ENCODE measurements at places on chromosomes 7 and 10.

GRCh38 chr10:103761075-103761920, 94.1 kb downstream of the SH3PXD2A start:
- DNase-seq, result no peak

DNA sequence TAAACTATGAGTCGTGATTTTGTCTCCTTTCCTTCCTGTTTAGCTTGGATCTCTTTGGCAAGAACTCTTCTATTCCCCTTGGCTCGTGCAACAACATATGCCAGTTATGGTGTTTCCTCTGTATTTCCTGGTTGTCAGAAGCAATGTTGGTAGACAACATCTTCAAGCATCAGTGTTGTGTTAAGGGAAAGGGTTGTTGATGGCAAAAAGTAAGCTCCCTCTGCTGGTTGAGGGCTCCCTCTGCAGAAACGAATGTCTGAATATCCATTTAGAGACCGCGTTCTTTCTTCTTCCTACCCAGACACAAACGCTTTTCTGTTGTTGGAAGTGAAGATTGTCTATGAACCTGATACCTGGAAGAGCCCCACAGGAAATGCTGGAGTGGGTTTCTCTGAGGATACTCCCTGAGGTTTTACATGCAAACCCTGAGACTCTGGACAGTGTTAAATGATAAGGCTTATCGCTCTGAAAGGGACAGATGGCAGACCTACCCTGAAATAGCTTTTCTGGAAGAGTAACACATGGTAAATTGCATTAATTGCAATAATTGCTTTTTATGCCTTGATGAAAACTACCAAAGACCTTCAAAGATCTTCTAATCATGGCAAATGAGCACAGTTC, 23.5 kb upstream of the C1QL3 start:
- DNase-seq, result no peak

DNA sequence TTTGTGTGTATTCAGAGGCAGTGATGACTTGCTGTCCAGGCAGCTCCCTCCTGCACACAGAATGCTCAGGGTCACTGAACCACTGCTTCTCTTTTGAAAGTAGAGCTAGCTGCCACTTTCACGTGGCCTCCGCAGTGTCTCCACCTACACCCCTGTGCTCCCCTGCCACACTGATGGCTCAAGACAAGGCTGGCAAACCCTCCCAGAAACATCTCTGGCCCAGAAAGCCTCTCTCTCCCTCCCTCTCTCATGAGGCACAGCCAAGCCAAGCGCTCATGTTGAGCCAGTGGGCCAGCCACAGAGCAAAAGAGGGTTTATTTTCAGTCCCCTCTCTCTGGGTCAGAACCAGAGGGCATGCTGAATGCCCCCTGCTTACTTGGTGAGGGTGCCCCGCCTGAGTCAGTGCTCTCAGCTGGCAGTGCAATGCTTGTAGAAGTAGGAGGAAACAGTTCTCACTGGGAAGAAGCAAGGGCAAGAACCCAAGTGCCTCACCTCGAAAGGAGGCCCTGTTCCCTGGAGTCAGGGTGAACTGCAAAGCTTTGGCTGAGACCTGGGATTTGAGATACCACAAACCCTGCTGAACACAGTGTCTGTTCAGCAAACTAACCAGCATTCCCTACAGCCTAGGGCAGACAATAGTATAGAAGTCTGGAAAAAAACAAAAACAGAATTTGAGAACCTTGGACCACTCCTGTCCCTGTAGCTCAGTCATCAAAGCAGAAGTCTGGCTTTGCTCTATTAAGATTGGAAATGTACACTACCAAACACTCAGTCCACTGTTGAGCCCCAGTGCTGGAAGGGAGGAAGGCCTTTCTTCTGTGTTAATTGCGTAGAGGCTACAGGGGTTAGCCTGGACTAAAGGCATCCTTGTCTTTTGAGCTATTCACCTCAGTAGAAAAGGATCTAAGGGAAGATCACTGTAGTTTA, 15.8 kb downstream of the SCD start:
- DNase-seq, result no peak

GRCh38 chr10:99296605-99297004, 32.6 kb upstream of the CNNM1 start:
- DNase-seq, result no peak

GRCh38 chr7:139182363-139182762, 48.7 kb upstream of the UBN2 start:
- no peak for DNase-seq

GRCh38 chr7:16462431-16462889, 3.1 kb downstream of the SOSTDC1 start:
- no peak for DNase-seq

DNA sequence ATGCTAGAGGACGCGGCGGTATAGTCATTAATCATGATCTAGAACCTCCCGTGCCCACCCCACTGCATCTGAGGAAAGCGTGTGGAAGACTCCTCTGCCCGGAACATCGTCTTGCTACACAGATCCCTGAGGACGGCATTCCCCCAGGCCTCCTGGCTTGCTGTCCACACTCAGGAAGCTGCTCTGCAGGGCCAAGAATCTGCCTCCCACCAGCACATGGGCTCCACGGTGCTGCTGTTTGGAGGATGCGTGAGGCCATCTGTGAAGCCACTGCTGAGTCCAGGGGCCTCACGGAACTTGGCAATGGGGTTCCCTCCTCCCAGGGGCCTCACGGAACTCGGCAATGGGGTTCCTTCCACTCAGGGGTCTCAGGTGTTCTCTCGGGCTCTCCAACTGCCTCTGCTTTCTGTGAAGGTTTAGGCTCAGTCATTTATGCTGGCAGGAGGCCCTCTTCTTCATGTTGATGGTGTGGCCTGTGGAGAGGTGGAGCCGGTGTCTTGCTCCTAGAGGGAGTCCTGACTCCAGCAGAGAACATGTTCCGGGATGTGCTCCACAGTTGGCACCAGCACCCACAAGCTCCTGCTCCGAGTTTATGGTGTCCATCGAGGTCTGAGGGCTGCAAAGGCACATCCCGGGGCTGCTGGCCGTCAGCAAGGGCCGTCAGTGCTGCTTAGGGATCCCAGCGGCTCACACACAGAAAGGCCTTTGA, 273.3 kb downstream of the DNAJB6 start:
- DNase-seq, result no peak

DNA sequence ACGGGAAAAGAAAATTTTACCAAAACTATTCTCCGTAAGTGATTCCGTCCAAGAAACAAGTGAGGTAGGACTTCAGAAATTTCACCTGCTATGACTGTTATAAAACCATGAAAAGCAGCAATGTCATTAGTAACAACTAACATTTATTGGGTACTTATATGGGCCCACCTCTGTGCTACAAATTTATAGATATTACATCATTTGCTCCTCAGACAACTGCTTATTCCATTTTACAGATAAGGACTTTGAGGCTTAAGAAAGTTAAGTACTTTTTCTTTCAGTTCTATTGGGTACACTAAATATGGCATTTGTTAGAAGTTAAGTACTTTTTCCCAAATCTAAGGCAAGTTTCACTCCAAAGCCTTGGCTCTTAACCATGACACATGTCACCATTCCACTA, 36.3 kb downstream of the HACD1 start:
- no peak for DNase-seq

- no peak for DNase-seq
Measured at GRCh38 chr10:32911285-32912016, 46.6 kb downstream of the ITGB1 start.

DNA sequence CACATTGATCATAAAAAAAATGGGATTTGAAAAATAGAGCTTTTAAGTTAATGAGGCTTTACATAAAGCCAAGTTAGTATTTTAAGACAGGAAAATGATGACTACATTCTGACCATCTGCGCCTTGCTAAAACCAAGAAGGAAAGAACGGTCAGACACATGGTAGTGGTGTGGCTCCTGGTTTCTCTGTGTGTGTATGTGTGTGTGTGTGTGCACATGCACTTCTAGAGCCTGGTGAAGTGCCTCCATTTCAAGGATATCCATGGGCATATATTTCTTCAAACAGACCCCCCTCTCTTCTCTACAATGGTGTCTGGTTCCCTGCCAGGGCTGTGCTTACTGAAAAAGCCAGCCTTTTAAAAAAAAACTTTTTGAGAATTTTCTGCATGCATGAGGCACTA, 80.9 kb downstream of the FRMPD2 start:
- DNase-seq, result no peak

GRCh38 chr10:58796242-58796641, 283.6 kb downstream of the BICC1 start:
- no peak for DNase-seq

DNA sequence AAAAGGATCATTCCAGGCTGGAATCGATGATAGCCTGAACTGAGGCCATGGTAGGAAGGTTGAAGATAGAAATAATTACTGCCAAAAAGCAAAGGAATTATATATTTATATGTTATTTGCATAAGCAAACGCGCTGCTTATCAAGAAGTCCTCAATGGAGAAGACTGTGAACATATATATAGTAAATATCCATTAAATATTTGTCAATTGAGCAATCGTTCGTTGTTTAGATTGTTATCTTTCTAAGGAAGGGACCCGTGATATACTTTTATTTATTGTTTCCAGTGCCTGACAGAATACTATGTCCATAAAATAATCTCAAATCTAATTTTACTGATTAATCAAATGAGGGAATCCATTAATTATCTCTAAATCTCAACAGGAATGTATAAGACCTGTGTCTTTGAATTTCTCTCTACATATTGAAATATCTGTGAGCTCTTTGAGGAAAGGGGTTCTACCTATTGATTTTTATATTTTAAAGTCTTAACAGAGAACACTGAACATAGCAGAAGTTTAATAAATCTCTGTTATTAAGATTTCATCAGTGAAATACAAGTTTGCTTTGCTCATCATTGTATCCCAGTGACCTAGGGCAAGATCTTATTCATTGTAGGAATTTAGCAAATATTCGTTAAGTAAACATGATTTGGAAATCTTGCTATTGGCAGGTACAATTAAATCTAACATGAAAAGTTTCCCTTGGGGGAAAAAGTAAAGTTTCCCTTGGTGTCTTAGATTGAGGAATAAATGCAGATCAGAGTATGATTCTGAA, 12.0 kb upstream of the HERC4 start:
- no peak for DNase-seq

GRCh38 chr10:124903111-124903510, 38.8 kb upstream of the ZRANB1 start:
- no peak for DNase-seq

DNA sequence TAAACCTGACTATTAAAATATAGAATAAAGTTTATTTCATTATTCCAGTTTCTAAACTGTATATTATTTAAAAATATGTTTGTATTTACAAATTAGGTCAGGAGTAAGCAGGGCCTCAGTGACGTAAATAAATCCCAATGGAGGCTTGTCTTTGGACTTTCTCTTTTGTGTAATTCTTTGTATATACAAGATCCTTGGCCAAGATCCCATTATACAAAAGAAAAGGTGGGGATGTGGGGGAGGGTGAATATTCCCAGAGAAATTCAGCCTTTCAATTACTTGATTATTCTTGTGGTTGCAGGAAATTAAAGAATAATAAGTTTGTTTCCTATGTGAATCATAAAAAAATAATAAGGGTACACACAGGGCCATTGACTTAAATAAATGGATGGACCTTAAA, 178.7 kb upstream of the PRPS1L1 start:
- no peak for DNase-seq

DNA sequence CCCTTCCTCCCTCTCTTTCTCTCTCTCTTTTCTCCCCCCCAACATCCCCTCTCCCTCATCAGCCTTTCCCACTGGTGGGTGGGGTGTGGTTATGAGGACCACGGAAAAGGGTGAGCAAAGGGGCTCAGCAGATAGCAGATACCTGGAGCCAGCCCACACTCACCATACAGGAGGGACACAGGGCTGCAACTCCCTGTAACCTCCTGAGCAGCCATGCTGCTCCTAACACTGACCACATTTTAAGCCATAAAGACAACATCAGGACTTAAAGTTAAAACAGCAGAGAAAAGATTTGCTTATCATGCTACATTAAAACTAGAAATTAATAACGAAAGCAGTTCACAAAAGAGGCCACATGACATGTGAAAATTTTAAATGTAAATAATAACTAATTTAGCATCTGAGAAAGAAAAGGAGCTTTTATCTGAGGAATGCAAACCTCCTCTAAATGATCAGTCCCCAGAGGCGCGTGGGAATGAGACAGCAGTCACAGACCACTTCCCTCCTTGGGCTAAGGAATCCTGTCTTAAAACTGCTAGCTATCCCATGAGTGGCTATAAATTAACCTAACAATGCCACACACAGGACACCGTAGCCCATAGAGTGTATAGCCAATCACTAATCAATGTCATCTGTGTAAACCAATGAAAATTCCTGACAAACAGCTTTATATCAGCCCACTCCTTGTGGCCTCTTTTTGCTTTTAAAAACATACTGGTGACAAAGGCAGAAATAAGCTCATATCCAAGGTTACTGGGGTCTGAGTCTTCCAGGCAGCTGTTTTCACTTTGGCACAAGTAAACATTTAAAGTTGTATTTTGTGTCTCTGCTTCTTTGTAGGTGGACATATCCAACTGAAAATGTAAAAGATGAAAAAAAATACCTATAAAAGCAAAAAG, 33.3 kb downstream of the PKD1L1 start:
- no peak for DNase-seq

GRCh38 chr10:34370126-34370525, 445.0 kb downstream of the PARD3 start:
- DNase-seq, result no peak

- no peak for DNase-seq
Measured at GRCh38 chr10:98086837-98087708, 47.4 kb upstream of the R3HCC1L start.

DNA sequence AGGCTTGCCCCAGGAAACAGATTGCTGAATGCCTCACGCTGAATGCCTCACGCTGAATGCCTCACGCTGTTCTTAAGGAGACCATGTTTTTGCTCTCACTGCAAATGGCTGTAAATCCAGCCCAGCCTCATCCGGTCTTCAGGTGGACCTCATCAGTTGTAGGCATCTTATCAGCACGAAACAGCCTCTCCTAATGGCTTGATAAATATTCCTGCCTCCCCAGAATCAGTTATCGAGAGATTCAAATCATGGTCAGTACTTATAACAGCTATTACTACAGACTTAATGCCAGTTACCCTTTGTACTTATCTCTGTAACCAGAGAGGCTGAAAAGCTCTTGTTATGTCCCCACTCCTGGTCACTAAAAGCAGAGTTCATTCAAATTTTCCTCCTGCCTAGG, 290.6 kb downstream of the FZD1 start:
- DNase-seq, result no peak

DNA sequence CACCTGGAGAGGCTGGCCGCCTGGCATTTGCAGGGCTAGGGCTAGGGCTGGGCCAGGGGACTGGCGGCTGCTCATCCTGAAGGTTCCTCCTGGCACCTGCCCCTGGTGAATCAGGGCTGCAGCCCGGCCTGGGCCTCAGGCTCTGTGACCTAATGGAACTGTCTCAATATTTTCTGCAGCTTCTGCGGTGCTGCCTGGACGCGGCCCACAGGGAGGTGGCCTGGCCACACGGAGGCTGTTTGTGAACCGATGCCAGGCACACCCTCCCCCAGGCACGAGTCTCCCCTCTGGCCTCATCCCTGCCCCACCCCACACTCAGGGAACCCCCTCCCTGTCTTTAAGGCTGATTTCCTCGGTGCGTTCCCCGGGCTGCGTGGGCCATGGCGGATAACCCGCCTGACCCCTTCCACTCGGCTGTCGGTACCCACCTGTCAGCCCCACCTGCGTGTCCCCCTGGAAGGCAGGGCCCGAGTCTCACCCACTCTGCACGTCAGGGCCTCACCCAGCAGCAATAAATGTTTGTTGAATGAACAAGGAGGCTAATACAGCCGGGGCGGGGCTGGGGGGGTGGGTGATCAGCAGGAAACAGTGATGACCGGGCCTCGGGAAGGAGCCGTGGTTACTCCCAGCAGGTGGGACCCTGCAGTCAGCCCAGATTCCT, 54.5 kb upstream of the DNAJB6 start:
- DNase-seq, result no peak

- no peak for DNase-seq
Measured at GRCh38 chr10:105837951-105838350, 1196.9 kb downstream of the SORCS3 start.
